ENCODE measurements at places on chromosomes 12 and 14.

DNA sequence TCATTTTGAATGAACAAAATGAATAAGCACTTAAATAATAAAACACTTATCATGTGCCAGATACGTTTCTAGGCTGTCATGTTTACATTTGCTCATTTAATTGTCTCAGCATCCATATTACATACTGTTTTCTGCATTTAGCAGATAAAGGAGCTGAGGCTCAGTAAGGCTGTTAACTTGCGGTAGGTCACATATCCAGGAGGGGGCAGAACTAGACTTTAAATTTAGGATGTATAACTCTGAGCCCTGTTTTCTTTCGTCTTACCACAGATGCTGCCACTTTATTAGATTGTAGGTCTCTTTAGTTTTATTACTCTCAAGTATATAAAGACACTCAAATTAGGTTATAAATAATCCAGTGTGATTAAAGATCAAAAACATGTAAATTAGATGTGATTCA, 17.7 kb downstream of the IRAK4 start:
- no peak for DNase-seq

GRCh38 chr12:118611770-118612169, 235.4 kb downstream of the SUDS3 start:
- DNase-seq, result no peak

GRCh38 chr12:116427200-116427930, 131.8 kb upstream of the MAP1LC3B2 start:
- no peak for DNase-seq

DNA sequence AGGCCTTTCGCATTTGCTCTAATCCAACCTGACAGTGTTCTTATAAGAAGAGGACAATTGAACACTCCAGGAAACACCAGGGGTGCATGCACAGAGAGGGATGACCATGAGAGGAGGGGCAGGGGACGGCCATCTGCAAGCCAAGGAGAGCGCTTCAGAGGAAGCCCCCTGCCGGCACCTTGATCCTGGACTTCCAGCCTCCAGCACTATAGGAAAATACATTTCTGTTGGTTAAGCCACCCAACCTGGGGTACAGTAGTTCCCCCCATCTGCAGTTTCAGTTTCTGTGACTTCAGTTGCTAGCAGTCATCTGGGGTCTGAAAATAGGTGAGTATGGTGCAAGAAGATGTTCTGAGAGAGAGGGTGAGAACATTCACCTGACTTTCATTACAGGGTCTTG, 64.7 kb downstream of the CLMN start:
- DNase-seq, result no peak

- DNase-seq, result no peak
Measured at GRCh38 chr12:29921307-29921706, 137.6 kb upstream of the TMTC1 start.

DNA sequence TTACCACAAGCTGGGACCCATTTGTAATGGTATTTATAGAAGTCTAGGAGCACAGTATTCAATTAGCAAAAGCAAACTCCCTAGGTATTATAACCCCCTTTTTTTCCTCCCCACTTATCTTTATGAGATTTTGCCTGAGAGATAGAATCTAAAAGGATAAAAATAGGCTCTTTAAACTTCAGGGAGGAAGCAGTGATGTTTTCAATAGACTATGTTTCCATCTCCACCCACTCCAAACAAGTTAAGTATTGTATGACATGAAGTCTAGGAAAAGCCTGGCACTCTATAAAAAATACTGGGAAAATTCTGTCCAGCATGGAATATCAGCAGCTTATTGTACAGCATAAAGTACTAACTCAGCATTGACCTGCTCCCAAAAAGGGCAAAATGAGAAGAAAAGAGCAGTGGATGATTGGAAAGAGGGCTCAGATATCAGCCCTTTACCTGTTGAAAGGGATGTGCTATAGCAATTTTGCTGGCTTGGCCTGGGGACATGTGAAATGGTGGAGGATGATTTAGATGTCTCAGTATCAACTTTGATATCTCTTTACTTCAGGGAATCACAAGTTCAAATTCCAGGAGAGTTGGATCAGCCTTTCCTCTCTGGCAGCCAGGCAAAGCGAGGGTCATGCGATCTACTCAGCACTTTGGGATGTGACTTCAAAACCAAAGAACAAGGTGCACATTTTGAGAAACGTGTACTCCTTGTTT, 72.4 kb downstream of the IGF1 start:
- DNase-seq, result no peak

DNA sequence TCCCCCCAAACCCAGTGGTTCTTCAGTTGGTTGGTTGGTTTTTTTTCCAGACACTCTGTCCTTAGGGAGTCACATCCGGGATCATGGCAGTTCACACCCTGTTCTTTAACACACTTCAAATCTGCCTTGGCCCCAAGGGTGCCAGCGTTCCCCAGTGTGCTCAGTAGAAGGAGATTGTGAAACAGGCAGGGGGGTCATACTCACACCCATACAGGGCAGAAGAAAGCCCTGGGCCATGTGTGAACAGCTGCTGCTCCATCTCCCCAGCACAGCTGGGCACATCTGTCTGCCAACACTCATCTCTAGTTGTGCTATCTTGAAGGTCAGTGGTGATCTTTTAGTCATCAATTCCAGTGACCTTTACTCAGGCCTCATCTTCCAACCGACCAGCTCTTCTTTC, 64.4 kb upstream of the FUT8 start:
- no peak for DNase-seq

DNA sequence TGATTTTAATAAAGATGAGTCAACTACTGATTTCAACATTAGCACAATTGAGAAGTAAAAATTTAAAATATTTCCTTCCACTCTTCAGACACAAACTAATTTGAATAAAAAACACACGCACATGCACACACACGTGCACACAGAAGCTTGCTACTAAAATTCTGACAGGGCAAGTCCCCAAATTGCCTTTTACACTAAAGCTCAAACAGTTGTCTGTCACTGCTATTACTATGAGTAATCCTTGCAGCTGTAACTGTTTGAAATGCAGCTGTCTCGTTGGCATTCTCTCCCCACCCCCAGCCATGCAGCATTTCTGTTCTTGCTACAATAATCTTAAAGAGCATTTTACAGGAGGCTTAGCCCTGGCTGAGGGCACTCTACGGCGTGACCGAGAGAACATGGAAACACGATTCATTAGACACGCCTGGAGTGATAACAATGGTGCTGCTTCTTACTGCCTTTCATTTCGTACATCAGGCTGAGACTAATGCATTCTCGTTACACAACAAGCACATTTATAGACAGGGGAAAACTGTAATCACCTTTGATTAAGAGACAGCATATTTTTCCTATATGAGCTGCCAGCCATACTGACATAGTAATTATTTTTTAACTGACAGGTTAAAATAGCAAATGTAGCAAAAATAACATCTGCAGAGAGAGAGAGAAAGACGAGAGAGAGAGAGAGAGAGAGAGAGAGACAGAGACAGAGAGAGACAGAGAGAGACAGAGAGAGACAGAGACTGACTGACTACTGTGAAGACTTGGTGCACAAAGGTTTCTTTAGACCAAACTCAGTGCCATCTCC, 153.8 kb downstream of the MED13L start:
- no peak for DNase-seq

DNA sequence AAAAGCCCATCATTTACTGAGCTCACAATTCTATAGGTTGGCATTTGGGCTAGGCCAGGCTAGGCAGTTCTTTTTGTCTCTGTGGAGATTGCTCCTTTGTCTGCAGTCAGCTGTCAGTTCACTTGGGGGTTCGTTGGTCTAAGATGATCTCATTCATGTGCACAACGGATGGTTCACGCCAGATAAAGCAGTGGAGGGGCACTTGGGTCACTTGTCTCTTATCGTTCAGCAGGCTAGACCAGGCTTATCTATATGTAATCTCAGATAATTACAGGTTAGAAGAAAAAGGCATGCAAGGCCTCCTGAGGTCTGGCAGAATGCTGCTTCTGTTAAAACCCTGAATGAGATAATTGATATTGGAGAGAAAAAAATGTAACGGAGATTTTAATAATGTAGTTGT, 119.0 kb upstream of the ATP2B1 start:
- no peak for DNase-seq

DNA sequence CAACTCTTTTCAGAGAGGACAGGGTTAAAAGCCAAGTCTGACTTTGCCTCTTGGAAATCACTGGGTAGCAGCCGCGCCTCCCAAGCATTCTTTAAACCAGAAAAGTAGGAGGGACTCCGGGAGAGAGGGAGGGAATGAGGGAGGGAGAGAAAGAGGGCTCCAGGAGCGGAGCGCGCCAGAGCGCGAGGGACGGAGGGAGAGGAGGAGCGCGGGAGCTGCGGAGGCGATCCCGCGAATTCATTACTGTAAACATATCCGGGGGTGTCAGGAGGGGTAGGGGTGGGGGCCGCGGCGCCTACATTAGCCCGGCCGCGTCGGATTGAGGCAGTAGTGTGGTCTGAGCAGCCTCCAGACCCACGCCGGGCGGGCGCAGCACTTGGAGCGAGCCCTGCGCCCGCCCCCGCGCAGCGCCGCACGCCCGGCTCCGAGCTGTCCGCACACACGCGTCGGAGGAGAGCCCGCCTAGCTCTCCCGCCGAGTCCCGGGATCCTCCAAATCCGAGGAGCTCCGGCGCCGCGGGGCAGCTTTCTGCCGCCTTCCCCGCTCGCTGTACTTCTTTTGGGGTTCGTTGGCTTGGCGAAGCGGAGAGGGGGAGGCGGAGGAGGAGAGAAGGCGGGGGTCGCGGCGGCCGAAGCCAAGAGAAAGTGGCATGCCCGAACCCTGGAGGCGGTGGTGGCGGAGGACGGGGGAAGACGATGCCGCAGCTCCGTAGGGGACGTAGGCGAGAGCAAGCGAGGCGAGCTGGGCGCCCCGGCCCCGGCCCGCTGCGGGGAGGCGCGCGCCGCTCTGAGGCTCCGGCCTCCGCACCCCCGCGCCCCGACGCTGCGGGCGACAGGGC, 3.3 kb downstream of the FLRT2 start:
- DNase-seq, result peak; percentile 92

DNA sequence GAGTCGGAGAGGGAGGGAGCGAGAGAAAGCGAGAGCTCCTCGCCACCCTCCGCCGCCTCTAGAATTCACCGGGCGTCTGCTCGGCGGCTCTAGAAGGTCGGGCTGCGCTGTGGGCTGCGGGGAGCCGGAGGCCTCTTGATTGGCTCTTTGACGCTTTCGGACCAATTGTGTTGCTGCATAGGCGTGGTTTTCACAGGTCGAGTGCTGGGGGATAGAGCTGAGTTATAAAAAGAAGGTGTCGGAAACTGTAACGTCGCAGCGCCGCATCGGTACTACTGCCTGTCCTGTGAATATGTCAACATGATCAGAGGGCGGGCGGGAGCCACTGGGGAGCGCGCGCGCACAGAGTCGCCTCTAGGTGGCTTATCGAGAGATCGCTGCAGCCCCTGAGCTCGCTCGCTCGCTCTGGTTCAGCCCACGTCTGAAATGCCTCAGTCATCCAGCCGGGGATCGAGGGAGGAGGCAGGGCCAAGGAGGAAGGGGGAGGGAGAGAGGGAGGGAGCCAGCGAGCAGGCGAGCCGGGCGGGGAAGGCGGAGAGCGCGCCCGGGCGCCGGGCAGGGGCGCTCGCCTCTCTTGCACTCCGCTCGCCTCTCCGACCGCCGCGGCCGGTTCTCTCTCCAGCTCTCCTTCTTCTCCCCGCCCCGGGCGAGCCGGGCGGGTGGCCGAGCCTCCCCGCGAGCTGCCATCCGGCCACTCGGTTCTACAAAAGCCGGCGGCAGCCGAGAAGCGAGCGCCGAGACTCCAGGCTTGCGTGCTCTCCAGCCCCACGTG, at the start of gene TBX3:
Gene TBX3 (minus strand): TSS at position 78 of the 772 bp plus-strand sequence. CDS start 975 bp downstream, outside the sequence.
- DNase-seq, result no peak

DNA sequence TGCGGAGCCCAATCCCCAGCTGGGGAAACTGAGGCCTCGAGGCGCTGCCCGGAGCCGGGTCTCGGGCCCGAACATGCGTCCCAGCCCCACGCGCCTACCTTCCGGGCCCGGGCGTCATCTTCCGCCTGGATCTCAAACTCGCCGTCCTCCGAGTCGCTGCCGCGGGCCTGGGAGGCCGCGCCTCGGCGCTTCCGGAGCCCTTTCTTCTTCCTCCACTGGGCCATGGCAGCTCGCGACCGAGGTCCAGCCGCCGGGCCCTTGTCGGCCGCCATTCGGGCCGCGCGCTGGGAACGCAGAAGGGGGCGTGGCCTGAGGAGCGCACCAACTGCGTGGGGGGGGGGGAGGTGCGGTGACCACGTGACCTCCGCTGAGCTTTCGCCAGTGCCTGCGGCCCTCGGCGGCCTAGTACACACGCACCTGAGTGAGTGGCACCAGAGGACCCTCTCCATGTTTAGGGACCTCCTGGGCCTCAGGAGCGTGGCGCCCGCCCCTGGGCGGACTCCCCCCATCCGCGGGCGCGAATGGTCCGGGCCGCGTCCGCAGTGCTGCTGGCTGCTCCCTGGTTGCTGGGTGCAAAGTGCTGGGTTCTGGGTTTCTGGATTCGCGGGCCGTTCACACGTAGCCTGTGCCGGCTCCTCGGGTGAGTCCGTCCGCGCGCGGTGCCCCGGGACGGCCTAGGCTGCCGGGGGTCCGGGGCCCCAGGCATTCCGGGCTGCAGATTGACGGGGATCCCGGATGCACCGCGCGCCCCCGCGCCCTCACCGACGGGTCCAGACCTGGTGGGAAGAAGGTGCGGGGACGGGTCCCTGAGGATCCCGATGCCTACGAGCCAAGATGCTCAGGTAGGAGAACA, at the start of the genes DDX54 and RITA1:
Gene DDX54 (minus strand): TSS at position 299 of the 853 bp plus-strand sequence. CDS start 27 bp downstream, at position 272.
Gene RITA1 (plus strand): TSS at position 542 of the 853 bp plus-strand sequence. CDS start 1,026 bp downstream, outside the sequence.
- DNase-seq, result no peak

GRCh38 chr12:48016373-48017020, 12.2 kb upstream of the COL2A1 start:
- no peak for DNase-seq

DNA sequence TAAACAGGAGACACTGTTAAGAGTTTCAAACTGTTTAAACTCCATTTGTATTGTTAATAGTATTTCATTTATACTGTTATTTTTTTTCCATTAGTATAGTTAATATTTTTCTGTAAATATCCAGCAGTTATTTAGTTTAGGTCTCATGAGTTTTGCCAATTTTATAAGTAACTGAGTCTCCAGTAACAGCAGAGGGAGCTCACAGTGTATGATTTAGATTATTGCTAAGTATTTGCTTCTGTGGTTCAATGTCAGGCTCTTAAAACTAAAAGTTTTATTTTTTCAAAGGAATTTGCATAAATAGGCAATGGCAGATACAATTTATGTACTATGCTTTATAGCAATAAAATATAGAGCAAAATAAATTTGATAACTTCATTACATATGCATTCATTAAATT, 209.7 kb downstream of the ATXN7L3B start:
- no peak for DNase-seq

DNA sequence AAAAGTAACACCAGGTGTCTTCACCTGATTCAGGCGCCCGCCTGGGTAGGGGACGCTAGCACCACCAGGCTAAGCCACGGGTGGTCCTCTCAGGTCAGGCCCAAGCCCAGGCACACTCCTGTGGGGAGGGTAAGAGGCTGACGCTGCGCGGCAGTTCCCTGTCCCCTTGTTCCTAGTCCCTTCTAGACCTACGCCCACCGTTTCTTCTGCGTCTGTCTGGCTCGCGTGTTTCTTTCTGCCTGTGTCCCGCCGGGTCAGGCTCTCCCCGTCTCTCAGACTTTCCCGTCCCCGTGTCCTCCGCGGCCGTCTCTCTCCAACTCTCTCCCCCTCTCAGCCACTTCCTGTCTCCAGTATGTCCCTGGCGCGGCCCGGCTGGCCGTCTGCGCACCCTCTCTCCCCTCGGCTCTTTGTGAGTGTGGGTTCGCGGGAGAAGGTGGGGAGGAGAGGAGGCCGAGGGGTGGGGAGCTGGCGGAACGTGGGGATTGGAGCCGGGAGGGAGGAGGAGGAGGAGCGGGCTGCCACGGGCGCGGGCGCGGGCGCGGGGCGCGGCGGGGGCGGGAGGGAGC, 3.1 kb upstream of the TNS2 start:
- DNase-seq, result no peak

GRCh38 chr12:56955631-56956256, 1.7 kb downstream of the RDH16 start:
- peak; percentile 37 for DNase-seq

All from vagina (tissue), 2 donors.